ENCODE measurements at places on chromosomes 6 and 20.

GRCh38 chr20:63572788-63573646, 1.0 kb downstream of the HELZ2 start:
- DNase-seq, result no peak

GRCh38 chr20:18611492-18611891, 23.6 kb downstream of the DTD1 start:
- no peak for DNase-seq

- no peak for DNase-seq
These were observed 1.9 kb downstream of the NFATC2 start for GRCh38 chr20:51540580-51540979.

DNA sequence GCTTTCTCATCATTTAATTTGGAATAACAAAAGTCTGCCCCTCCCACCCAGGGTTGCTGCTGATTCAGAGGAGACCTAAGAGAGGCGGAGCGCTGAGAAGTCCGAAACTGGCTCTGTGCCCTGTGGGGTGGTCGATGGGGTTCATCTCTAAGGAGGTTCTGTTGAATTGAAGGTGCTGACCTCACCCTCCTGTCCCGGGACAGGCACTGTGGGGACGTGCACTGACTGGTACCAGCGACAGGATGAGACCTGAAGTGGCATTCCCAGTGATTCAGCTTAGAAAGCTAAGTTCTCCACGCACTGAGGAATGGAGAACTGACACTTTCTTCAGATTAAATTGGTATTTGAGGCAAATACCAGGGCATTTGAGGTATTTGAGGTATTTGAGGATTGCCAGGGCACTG, 1.3 kb downstream of the GUCA1B start:
- DNase-seq, result no peak

GRCh38 chr6:167647306-167647705, 179.4 kb upstream of the AFDN start:
- DNase-seq, result no peak

DNA sequence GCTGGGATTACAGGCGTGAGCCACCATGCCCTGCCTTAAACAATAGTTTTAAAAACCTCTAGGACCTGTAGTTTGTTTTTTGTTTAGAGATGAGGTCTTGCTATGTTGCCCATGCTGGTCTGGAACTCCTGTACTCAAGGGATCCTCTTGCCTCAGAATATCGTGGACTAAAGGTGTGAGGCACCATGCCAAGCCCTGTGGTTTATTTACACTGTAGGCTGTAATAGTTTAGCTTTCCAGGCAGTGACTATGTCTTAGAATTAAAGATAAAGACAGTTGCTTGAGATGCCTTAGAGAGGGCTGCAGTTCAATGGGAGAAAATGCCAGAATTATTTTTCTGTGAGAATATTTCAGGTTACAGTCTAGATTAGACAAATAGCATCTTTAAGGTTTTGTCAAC, 72.9 kb downstream of the SGK1 start:
- DNase-seq, result no peak

DNA sequence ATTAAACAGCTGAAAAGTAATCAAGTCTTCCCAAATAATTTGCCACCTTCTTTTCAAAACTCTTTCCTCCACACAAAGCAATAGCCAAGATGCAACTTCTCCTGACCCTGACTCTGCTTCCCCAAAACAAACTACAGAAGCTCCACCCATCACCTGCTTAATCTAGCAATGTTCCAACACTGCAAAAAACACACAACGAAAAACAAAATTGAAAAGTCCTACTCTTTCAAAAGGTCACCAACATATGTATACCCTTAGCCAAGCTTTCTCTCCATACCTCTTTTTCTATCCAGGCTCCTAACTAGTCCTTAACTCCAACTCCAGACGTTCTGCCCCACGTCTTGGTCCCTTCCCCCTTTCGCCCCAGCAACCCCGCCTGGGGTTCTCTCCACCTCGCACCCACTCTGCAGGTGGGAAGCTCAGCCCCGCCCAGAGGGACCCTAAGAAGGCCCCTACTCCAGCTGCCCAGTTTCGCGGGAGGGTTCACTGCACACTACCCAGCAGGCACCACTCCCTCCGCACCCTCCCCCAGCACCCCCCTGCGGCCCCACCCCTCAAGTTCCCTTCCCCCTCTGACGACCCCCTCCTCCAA, 717 bp downstream of the CSNK2A1 start:
- no peak for DNase-seq

GRCh38 chr6:166478782-166479592, 96.2 kb upstream of the MPC1 start:
- no peak for DNase-seq

GRCh38 chr6:167588181-167588919, 238.4 kb upstream of the AFDN start:
- DNase-seq, result no peak

GRCh38 chr6:166936079-166936787, 20.1 kb downstream of the RNASET2 start:
- no peak for DNase-seq

GRCh38 chr20:10447028-10447427, 11.9 kb downstream of the SLX4IP start:
- DNase-seq, result peak; percentile 32

DNA sequence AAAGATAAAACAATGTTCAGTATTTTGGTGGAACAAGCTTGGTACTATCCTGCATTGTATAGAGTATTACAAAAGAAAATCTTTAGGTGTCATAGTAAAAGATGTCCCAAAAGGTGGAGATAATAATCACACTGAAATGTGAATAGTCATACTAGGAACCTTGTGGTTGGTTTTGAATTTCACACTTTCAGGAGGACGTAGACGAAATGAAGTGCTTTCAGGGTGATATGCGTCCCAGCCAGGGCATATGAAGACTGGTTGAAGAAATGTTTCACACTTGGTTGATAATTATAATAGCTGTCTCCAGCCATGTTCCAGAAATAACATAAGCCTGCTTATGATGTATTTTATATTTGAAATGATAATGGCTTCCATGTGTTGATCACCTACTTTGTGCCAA, 60.4 kb downstream of the SCAND1 start:
- no peak for DNase-seq

DNA sequence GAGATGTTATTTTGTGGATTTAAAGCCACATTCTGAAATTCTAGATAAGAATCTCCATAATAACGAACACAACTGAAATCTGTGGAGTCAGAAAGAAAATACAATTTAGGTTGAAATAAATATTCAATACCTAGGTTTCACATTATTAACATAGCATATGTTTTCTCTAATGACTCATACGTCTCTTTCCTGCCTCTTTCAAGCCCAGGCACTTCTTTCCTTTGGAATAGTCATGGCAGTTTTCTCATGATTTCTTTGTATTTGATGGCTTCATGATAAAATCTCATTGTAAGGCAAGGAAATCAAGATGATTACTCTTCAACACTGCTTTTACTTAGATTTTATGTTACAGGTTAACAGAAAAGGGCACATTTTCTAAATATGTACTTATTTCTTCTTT, 803.7 kb downstream of the PHF3 start:
- no peak for DNase-seq

DNA sequence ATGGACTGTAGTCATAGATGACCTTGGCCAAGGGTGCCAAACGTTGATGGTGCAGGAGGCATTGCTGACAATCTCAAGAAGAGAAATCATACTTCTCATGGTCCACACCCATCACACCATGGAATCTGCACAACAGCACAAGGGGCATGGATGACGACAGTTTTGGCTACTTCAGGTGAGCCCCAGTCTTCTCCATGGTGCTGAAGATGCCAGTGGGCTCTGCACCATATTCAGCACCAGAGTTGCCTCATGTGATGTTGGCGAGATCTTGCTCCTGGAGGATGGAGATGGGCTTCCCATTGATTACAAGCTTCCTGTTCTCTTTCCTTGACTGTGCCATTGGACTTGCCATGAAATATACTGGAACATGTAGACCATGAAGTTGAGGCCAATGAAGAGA, 188.9 kb downstream of the NRN1 start:
- DNase-seq, result no peak

- no peak for DNase-seq
These were observed 22.1 kb upstream of the TENT5A start for GRCh38 chr6:81774542-81774941.

DNA sequence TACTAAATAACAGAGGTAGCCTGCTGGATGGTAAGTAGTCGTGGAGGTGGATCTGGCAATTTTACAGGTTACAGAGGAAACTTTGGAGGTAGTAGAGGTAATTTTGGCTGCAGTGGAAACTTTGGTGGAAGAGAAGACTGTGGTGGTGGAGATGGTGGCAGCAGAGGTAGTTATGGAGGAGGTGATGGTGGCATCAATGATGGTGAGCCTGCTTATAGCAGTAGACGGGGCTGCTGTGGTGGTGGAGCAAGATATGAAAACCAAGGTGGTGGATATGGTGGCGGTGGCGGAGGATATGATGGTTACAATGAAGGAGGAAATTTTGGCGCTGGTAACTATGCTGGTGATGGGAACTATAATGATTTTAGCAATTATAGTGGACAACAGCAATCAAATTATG, 15.3 kb downstream of the RAB5IF start:
- no peak for DNase-seq

- no peak for DNase-seq
These were observed 232.5 kb downstream of the PKHD1 start for GRCh38 chr6:51854876-51855275.

DNA sequence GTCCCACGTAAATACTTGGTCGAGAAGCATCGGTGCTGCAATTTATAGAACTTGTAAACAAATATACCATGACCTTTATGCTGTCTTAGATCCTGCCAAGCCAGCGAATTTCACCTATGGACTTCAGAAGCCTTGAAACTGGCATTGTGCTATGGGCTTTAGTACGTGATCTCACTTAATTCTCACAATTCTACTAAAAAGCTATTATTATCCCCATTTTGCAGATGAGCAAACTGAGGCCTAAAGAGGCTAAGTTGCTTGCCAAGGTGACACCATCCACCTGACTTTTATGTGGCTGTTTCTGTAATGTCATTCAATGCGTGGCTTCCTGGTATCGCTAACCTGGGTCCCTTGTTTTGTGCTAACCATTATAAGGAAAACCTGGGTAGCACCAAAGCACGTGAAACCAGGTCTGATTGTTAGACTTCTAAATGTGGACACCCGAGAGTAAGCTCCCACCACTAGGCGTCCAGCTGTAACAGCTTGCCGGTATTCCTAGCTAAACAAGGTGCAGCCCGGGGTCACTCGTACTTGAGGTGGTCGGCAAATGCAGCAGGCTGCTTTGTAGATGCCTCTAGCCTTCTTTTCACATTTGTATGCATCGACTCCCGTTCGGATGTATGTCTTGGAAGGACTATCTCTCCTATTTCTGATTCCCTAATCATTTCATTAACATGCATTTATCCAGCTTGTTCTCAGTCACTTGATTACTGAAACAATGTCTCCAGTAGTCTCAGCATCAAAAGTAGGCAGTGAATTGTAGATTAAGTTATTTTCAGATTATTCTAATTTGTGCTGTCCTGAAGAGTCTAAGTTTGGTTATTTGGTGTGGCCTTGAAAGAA, 1.1 kb downstream of the SYNJ2 start:
- DNase-seq, result no peak

GRCh38 chr20:43849496-43850186, 65.0 kb upstream of the TOX2 start:
- no peak for DNase-seq

DNA sequence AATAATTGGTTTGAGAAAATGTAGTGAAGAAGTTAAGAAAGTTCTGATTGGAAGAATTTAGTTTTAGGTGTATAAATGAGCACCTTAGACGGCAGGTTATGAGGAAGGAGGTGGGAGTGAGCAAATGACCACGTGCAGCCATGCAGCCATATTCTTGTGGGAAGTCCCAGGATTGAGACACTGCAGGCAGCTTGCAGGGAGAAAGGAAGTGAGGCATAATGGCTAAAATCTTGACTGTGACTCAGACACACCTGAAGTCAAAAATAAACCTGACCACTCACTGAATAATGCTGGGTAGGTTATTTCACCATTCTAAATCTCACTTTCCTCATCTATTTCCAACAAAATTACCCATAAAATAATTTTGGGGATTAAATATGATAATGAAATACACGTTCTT, 16.6 kb downstream of the DSE start:
- DNase-seq, result no peak

GRCh38 chr20:37866051-37866450, 36.9 kb upstream of the VSTM2L start:
- DNase-seq, result no peak

DNA sequence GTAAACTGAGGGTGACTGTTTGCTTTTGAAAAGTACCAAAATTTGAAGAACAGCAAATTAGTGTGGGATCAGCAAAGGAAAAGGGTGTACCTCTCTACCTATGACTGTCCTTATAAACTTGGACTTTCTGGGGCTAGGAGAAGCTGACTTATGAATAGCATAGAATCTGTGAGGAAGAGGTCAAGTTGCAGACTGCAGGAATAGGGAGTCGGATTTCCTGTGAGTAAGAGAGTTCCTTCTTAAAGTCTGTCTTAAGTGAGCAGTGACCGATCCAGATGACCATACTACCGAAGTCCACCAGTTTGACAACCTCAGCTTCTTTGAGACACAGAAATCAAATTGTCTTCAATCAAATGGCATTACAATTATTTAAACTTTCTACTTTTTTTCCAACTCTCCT, 708.7 kb downstream of the UTRN start:
- no peak for DNase-seq

DNA sequence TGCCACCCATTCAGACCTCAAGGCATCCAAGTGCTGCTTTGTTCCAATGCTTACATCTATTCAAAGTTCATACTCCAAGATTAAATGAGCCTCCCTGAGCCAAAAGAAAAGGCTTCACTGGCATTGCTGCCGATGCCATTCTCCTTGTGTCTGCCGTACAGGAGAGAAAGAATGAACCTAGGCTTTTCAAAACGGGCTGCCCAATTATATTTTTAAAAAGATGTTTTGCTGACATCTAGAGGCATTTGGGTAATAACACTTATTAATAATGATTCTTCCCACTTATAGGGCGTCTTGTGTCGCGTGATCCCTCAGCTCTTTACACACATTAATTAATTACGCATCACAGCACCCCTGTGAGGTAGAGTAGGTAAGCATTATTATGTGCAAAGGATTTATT, 545.6 kb downstream of the PKHD1 start:
- DNase-seq, result no peak

GRCh38 chr20:50715694-50716093, 15.7 kb upstream of the PARD6B start:
- DNase-seq, result no peak
